Muscle of leg (tissue), 16 donors: ENCODE measurements at places on chromosomes 12 and 14.

- H3K36me3 ChIP-seq = no peaks in the 10 kb centered on the region
- no peak overlapping the region for H3K27ac ChIP-seq
- H3K27me3 ChIP-seq = peaks cover 22% of the 10 kb centered on the region
- H3K4me3 ChIP-seq = peak overlapping the region; percentile 32
- peak; percentile 25 for DNase-seq
- H3K4me1 ChIP-seq = peaks cover 3% of the 10 kb centered on the region
These were observed 26.9 kb downstream of the TTC6 start for GRCh38 chr14:37622231-37622923.

- H3K36me3 ChIP-seq = no peaks in the 10 kb centered on the region
- no peaks in the 10 kb centered on the region for H3K27me3 ChIP-seq
- DNase-seq = peak; percentile 20
- H3K4me1 ChIP-seq = no peaks in the 10 kb centered on the region
- no peak overlapping the region for H3K4me3 ChIP-seq
These were observed 16.3 kb upstream of the MYO1H start for GRCh38 chr12:109331301-109331952.

GRCh38 chr12:82687021-82688011 is 610 bp downstream of the TMTC2 start:
- peak; percentile 67 for DNase-seq
- H3K27me3 ChIP-seq = no peaks in the 10 kb centered on the region
- peaks cover 9% of the 10 kb centered on the region for H3K4me1 ChIP-seq
- peak overlapping the region; percentile 93 for H3K4me3 ChIP-seq

DNA sequence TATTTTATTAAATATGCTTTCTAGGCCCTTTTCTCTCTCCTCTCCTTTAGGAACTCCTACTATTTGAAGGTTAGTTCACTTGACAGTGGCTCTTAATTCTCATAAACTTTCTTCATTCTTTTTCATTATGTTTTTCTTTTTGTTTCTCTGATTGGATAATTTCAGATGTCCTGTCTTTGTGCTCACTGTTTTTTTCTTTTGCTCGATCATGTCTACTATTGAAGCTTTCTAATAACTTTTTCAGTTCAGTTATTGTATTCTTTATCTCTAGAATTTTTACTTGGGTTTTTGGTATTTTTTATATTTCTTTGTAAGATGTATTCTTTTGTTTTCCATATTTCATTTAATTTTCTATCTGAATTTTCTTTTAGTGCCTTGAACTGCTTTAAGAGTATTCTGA is 215.0 kb downstream of the PLCZ1 start:
- H3K36me3 ChIP-seq = no peaks in the 10 kb centered on the region
- H3K27ac ChIP-seq = no peak overlapping the region
- no peak overlapping the region for H3K4me3 ChIP-seq
- H3K4me1 ChIP-seq = no peaks in the 10 kb centered on the region
- H3K27me3 ChIP-seq = no peaks in the 10 kb centered on the region

DNA sequence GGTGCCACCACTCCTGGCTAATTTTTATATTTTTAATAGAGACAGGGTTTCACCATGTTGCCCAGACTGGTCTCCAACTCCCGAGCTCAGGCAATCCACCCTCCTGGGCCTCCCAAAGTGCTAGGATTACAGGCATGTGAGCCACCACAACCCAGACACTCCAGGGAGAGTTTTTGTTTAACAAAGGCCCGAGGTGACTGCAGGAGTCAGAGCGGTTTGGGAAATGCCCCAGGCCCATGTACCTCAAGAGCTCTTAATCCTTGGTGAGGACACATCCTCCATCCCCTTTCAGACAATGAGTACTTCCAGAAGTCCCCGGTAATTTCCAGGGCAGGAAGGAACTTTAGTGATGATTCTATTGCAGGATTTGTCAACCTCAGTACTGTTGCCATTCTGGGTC is 176.0 kb downstream of the ESRRB start:
- no peak overlapping the region for H3K27ac ChIP-seq
- no peaks in the 10 kb centered on the region for H3K36me3 ChIP-seq
- no peak overlapping the region for H3K4me3 ChIP-seq
- peaks cover 2% of the 10 kb centered on the region for H3K4me1 ChIP-seq
- H3K27me3 ChIP-seq = no peaks in the 10 kb centered on the region

DNA sequence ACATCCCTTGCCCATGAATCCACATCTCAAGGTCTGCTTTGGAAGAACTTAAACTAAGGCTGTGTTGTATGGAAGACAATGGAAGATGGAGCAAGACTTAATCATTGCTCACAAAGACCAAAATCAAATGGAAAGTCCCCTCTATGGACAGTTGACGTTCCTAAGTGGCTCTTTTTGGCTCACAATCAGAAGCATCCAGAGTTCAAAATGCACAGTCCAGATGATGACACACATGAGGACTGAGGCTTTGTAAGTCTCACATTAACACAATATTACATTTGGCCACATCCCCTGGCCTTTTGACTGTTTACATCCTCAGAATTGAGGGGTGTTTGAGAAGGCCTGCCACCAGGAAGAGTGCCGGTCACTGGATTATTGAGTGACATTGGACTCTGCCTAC is 122.3 kb upstream of the CPM start:
- DNase-seq = no peak
- H3K4me3 ChIP-seq = no peak overlapping the region
- no peaks in the 10 kb centered on the region for H3K36me3 ChIP-seq
- no peaks in the 10 kb centered on the region for H3K27me3 ChIP-seq

- peak; percentile 15 for DNase-seq
- no peaks in the 10 kb centered on the region for H3K27me3 ChIP-seq
- no peaks in the 10 kb centered on the region for H3K4me1 ChIP-seq
These were observed 12.0 kb downstream of the TFCP2 start for GRCh38 chr12:51160814-51161459.
